ENCODE measurements at places on chromosomes 12 and 14.
A peak's percentile ranks its signal among the peaks of the same experiment; 100 is the strongest.

GRCh38 chr14:60723907-60724618 lies at the start of gene SIX4:
Gene SIX4, minus strand, starts transcription at chr14:60724351. Its CDS starts 277 bp downstream, at chr14:60724074.
- peak; percentile 70 for DNase-seq

- no peak for DNase-seq
These were observed 77.8 kb downstream of the ANKS1B start for GRCh38 chr12:99906786-99907579.

- DNase-seq: no peak
These were observed 61.7 kb downstream of the FBXO34 start for GRCh38 chr14:55332654-55333570.

DNA sequence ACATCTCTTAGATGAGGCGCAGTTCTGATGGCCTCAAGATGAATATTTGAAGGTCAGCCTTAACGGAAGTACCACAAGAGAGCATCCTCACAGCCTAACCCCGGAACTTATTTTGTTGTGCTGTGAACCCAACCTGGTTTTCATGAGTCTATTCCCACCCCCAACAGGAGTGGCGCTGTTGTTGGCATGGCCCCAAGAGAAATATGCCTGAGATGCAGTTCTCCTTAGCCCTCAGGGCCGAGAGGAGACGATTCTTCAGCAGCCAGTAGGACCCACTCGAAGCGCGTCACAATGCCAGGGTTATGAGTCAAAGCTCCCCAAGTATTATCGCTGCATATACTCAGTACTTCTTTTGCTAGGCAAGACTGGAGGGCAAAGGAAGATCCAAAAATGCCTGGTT lies 24.5 kb upstream of the BCL11B start:
- DNase-seq: no peak

All from HS-27A (cell line).